ENCODE measurements at places on chromosomes 7 and 10. TPM values are rescaled to one million over a fixed set of nuclear protein-coding genes. Genes with fewer than 3 reads are reported as not detected.

GRCh38 chr7:102973096-102973802, 60.4 kb downstream of the LRRC17 start:
- H3K36me3 ChIP-seq = no peaks in the 10 kb centered on the region
- no peak overlapping the region for H3K4me3 ChIP-seq
- H3K4me1 ChIP-seq = no peaks in the 10 kb centered on the region
- no peak for DNase-seq
- no peak overlapping the region for H3K27ac ChIP-seq
- no peaks in the 10 kb centered on the region for H3K27me3 ChIP-seq

DNA sequence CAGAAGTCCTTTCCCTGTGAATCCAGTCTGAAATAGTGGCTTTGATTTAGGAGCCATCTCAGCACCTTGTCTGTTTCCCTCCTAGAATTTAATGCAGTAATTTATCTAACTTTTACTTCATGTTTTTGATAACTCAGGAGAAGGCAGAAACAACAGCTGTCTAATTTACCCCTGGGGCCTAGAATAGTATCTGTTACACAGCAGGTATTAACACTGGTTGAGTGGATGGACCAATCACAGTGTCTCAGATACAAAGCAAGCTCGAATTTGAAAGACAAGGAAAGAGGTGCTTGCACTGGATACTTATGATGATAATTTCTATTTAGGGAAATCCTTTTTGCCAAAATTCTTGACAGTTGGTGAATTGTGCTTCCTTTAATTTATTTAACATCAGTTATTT, 23.4 kb downstream of the CHRM2 start:
- H3K36me3 ChIP-seq = no peaks in the 10 kb centered on the region
- no peak overlapping the region for H3K4me3 ChIP-seq
- no peaks in the 10 kb centered on the region for H3K4me1 ChIP-seq
- no peak overlapping the region for H3K27ac ChIP-seq

DNA sequence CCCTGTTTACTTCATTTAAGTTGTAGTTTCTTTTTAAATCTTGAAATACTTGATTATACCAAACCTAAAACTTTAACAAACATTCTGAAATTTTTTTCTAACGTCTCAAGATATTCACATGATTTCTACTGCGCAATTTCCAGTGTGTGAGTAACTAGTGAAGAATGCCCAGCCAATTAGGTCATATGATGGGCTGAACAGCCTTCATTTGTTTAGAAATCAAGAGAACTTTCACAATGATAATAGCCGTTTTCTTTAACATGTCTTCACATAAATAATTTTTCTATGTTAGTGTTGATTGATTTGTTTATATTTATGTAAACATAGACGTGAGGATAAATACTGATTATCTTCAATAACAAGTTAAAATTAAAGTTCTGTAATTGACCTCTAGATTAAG, 21.8 kb downstream of the STAM start:
- no peak for DNase-seq
- peak overlapping the region; percentile 53 for H3K27ac ChIP-seq
- peaks cover 4% of the 10 kb centered on the region for H3K4me1 ChIP-seq
- no peaks in the 10 kb centered on the region for H3K36me3 ChIP-seq
- no peak overlapping the region for H3K4me3 ChIP-seq

DNA sequence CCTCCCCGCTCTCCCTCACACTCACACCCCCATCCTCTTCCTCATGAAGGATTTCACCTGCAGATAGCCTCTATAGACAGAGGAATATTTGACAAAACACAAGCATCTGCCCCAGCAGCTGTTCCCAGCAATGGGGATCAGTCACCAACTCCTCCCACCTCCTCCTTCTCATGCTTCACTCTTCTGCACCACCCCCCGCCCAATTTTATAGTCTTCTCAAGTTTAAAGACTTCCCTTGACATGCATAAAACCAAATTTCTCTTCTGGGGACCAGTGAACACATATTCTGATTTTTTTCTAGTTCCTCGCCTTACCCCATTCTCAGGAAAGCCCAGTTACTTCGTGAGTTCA, 654.4 kb downstream of the LRMDA start:
- H3K4me1 ChIP-seq = peaks cover 16% of the 10 kb centered on the region
- no peaks in the 10 kb centered on the region for H3K36me3 ChIP-seq
- no peak overlapping the region for H3K4me3 ChIP-seq
- H3K27me3 ChIP-seq = no peaks in the 10 kb centered on the region

DNA sequence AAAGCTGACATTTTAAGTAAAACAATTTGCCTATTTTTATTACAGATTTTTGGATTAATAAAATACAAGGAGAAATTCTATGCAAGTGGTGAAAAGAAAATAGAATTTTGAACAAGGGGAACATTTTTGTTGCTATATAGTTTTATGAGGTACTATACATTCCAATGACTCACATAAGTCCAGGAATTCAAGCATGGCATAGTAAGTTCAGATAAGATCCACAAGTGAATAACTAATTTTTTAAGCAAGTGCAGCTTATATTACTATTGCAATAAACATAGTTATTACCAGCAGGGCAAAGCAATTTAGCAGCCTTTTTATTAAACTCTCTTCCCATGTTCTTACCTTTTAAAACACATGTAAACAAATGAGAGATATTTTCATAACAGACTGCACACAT, 1123.5 kb upstream of the LRRN3 start:
- no peaks in the 10 kb centered on the region for H3K36me3 ChIP-seq
- no peaks in the 10 kb centered on the region for H3K27me3 ChIP-seq
- H3K27ac ChIP-seq = no peak overlapping the region

DNA sequence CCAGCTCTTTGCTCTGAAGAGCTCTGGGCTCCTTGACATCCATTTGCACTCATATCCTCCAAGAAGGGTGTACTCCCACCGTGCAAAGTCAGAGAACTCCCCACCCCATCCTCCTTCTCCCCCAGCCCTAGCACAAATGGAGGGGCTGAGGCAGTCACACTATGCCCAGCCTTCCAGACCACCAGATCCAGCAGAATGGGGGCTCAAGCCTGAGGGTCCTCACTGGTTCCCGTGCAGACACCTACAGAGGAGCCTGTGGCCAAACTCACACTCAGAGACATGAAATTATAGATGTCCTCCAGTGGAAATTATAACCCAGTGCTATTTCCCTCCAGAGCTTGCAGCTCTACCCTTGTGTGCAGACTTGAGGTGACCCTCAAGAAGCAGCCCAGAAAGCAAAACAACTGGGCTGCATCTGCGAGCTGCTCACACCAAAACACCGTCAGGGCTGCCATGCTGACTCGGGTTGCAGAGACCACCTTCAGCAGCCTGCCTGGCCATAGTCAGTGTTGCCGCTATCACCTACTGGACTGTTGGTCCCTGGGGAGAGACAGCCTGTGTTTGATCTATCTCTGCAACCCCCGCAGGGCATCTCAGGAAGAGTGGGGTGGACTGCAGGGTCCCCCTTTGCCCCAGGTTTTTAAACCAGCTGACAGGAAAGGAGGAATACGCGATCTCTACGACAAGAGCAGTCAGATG, 7.4 kb downstream of the ZNF488 start:
- no peaks in the 10 kb centered on the region for H3K36me3 ChIP-seq
- H3K27me3 ChIP-seq = no peaks in the 10 kb centered on the region
- DNase-seq = no peak
- no peak overlapping the region for H3K27ac ChIP-seq
- no peaks in the 10 kb centered on the region for H3K4me1 ChIP-seq
- H3K4me3 ChIP-seq = no peak overlapping the region

DNA sequence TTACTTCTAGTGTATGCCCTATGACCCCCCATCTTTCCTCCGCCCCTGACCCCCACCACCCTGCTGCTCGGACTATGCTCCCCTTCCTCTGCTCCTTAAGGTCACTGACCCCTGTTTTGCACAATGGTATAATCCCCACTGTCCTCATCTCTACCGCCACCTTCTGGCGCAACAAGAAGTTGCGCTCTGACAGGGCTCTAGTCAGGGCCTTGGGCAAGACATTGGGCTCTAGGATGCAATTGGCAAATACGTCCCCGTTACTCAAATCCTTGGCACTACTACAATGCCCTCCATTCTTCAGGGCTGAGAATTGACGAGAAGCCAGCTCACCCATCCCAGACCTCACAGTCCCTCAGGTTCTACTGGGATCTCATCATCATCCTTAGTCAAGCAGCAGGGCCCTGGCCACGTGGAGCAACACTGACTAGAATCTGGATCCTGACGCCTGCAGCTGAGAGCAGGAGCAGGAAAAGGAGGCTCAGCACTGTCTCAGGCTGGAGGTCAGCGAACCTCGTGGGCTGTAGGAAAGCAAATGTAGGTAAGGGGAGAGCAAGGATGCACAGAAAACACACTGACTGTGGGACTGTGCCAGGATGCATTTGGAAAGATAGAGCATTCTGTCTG, 10.6 kb downstream of the LRIT2 start:
- H3K36me3 ChIP-seq = no peaks in the 10 kb centered on the region
- H3K27ac ChIP-seq = no peak overlapping the region
- no peak overlapping the region for H3K4me3 ChIP-seq
- H3K27me3 ChIP-seq = no peaks in the 10 kb centered on the region
- no peaks in the 10 kb centered on the region for H3K4me1 ChIP-seq
- no peak for DNase-seq

The ATG9B gene
- 0.24 TPM for total RNA-seq

DNA sequence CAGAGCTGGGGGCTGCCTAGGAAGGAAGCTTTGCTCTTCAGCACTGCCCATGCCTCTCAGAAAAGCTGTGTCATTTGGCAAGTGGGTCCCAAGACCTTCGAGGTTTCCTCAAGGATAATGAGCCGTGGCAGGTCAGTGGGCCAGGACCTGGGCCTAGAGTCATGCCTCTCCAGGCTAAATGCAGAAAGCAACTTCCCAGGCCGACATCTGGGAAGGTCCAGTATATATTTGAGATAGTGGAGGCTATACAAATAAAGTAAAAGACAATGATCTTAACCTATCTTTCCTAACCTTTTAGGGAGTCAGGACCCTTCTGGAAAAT, 2.4 kb upstream of the HOXA10 start:
- peaks cover 8% of the 10 kb centered on the region for H3K27me3 ChIP-seq
- no peak overlapping the region for H3K27ac ChIP-seq
- peak overlapping the region; percentile 53 for H3K4me3 ChIP-seq
- no peak for DNase-seq
- peaks cover 14% of the 10 kb centered on the region for H3K4me1 ChIP-seq

The TRIL gene
- total RNA-seq = 1.4 TPM

DNA sequence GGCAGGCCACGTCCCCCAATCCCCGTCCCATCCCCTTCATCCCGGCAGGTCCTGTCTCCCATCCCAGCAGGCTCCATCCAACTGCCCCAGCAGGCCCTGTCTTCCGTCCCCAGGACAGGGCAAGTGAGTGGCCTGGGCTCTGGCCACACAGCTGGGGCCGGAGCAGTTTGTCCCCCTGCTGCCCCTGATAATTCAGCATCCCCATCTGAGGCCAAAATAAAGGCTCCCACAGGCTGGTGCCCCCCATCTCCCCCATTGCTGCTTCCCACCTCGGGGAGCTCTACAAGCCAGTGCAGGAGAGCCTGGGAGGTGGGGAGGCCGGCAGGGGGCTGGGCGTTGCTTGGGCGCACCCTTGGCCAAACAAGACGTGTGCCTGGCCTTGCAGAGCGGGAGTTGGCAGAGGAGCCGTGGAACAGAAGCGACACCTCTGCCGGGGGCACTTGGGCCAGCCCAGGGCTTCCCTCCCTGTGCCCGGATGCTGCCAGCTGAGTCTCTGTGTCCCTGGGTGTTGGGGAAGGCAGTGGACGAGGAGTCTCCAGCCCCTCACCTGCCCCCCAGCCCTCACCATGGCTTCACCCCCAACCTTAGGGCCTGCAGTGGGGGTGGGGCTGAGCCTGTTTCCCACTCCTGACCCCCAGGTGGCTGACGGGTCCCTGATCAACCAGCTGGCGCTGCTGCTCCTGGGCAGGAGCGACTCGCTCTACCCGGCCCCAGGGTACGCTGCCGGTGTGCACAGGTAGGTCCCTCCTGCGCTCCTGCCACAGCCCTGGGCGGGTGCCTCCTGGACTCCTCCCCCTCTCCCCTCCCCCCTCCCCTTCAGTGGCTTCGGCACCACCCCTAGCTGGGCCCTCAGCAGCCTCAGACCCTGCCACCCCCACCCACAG, 14.0 kb downstream of the AP5Z1 start:
- DNase-seq = no peak
- H3K27me3 ChIP-seq = no peaks in the 10 kb centered on the region
- H3K36me3 ChIP-seq = no peaks in the 10 kb centered on the region
- no peak overlapping the region for H3K4me3 ChIP-seq

DNA sequence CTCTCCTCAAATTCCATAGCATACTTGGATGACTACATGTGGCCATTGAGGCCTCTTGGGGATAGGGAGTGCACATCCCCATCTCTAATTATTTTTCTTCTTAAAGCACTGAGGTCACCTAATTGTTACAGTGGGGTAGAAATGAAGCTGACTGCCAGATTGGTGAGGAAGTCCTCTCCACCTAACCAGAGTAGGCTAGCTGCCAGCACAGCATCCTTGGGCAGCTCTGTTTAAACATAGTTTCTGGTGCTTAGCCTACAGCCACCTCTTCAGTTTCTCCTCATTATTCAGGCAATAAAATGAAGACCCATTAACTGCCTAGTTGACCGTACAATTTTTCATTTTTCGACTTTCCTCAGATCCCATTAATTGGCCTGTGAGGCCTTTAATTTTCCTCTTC, 104.6 kb downstream of the MLLT10 start:
- H3K4me1 ChIP-seq = peaks cover 1% of the 10 kb centered on the region
- H3K4me3 ChIP-seq = no peak overlapping the region
- no peaks in the 10 kb centered on the region for H3K27me3 ChIP-seq
- H3K36me3 ChIP-seq = no peaks in the 10 kb centered on the region

The KCNMA1 gene
- total RNA-seq = 30.1 TPM

- H3K27ac ChIP-seq = no peak overlapping the region
- H3K4me1 ChIP-seq = no peaks in the 10 kb centered on the region
- no peak overlapping the region for H3K4me3 ChIP-seq
Measured at GRCh38 chr10:31081937-31082840, 50.5 kb upstream of the ZNF438 start.
